ENCODE measurements at places on chromosomes 6 and 20. TPM values are rescaled to one million over a fixed set of nuclear protein-coding genes. Genes with fewer than 3 reads are reported as not detected.

The BPIFB2 gene
- not detected for total RNA-seq

The SNRPB gene
- 85.3 TPM for total RNA-seq

The SLC22A2 gene
- total RNA-seq: 1.3 TPM

The TBXT gene
- not detected for total RNA-seq

The SLC22A7 gene
- total RNA-seq: not detected

The CTCFL gene
- 0.27 TPM for total RNA-seq

The GNRH2 gene
- total RNA-seq: 1.3 TPM

The SALL4 gene
- total RNA-seq: 1.8 TPM

The IGF2R gene
- total RNA-seq: 94.5 TPM

The PBOV1 gene
- total RNA-seq: not detected
